ENCODE measurements at places on chromosomes 5 and 9.
A peak's percentile ranks its signal among the peaks of the same experiment; 100 is the strongest.

GRCh38 chr9:87675906-87676515, 49.9 kb upstream of the CTSL start:
- no peak for DNase-seq

GRCh38 chr5:44246986-44247385, 142.2 kb downstream of the FGF10 start:
- no peak for DNase-seq

- DNase-seq, result no peak
Measured at GRCh38 chr5:13108265-13108664, 836.2 kb downstream of the DNAH5 start.

GRCh38 chr5:130462516-130462915, 558.3 kb downstream of the CHSY3 start:
- no peak for DNase-seq

DNA sequence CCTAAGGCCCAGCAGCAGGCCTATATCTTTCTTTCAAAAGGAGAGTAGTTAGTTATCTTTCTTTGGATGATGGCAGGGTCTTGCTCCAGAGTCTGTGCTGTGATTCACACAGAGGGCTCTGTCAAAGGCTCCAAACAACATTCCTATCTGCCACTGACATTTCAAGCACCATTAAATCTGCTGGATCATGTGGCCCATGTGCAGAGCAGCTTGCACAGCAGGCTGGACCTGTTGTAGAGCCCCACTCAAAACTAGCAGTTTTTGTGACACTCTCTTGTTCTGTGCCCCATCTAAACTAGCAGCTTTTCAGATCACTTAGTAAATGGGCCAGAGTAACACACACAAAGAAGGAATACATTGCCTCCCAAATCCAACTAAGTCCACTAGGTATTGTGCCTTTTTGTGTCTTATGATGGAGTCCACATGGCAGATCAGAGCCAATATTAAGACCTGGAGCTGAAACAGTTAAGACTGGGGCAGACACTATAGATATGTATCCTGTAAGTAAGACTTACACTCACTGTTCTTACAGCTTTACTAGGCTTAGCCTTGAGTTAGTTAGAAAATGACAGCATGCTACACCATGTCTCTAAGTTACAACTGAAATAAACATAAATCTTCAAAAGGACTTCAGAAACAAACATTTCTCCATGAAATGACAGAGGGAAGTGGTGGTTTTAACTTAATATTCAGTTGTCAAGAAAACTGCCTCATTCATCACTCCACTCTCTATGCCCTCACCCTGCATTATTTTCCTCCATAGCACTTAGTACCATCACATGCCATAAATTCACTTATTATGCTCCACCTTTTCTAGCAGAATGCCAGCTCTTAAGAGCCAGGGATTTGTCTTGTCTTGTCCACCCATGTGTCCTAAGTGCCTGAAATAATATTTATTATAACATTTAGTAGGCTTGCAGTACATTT, 400.9 kb downstream of the RAB3C start:
- peak; percentile 36 for DNase-seq

DNA sequence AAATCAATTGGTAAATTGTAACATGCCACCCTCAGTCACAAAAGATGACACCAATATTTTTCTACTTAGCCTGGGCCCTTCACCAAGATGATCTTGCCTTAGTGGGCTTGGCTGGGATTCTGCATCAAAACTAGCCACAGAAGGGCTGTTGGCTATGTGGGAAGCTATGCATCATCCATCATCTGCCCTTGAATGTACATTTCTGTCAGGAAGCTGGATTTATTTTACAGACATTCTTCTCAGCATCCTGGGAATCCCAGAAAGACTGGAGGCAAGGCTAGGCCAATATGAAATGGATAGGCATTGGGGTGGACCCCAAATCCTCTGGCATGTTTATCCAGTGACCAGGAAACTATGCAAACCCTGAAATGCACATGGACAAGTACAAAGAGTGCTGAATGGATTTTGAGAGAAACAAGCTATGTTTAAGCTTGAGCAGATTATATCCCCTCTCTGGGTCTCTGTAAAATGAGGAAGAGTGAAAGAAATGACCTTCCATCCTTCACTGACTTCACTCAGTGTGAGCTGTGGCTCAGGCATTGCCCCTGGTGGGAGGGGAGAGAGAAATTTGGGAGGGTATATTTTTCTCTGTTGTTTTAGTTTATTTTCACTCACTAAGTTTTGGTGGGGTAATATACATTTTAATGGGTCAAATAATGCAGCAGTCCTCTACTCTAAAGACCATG, 283.6 kb downstream of the EBF1 start:
- no peak for DNase-seq

GRCh38 chr5:133820507-133820906, 147.9 kb downstream of the C5orf15 start:
- DNase-seq, result no peak

DNA sequence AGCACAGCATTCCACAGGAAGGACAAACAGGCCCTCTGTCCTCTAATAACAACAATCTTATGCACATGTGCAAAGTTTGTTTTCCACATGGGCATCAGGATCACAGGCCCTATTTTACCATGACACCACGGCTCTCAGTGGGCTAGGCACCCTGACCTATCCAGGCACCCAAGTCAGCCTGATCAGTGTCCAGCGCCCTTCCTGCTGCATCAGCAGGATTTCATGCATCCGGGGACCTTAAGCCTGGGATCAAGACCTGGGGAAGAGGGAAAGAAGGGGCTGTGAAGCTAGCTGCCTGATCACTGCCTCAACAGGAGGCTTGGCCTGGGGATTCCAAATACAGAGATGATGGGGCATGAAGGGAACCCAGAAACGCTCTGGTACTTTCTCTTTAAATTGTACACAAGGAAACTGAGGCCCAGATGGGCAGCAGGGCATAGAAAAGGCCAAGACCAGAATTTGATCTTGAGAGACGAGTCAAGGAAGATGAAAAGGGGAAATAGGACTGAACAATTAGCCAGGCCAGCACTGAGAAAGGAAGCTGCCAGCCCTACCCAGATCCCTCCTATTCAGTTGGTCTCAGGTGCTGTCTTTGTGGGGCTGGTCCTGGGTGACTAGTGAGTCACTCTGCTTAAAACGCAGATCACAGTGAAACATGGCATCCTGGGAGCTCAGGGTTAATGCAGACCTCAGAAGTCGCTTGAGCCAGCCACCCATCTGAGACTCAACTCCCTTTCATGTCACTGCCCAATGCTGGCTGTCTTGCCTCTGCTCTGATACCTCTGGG, 57.9 kb downstream of the SHB start:
- no peak for DNase-seq

- peak; percentile 40 for DNase-seq
Measured at GRCh38 chr5:126519637-126520592, 75.1 kb downstream of the ALDH7A1 start.

DNA sequence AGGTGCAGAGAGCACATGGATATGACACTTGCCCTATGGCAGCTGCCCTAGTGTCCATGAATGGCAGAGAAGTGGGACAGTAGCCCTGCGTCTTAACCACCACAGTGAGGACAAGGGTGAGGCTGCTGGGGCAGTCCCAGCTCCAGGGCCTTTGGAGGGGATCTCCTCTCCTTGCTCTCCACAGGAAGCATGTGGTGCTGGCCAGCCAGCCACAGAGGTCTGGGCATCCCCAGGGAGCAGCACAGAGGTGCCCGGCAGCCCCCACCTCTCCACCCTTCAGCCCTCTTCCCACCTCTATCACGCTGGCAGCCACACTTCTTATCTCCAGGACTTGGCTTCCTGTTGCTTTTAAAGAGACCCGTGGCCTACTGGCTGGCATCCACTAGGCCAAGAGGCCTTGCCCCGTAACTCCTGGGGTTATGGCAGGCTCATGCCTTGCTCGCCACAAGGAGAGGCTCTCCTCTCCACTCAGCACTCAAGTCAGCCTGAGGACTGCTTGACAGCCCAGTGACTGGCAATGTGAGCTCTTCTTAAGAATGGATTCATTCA, 21.9 kb downstream of the CSF2 start:
- DNase-seq, result no peak

GRCh38 chr9:129555512-129556215, 65.2 kb downstream of the C9orf50 start:
- no peak for DNase-seq

GRCh38 chr9:78753039-78753438, 456.1 kb downstream of the PSAT1 start:
- no peak for DNase-seq

- DNase-seq, result no peak
Measured at GRCh38 chr9:125995006-125995405, 247.8 kb downstream of the PBX3 start.

- DNase-seq, result no peak
Measured at GRCh38 chr5:116076496-116076895, 8.3 kb upstream of the COMMD10 start.

GRCh38 chr9:117414906-117415331, at the start of gene ASTN2:
ASTN2 (minus strand) TSS chr9:117415057; CDS start chr9:117414938, 119 bp downstream.
- DNase-seq, result no peak

DNA sequence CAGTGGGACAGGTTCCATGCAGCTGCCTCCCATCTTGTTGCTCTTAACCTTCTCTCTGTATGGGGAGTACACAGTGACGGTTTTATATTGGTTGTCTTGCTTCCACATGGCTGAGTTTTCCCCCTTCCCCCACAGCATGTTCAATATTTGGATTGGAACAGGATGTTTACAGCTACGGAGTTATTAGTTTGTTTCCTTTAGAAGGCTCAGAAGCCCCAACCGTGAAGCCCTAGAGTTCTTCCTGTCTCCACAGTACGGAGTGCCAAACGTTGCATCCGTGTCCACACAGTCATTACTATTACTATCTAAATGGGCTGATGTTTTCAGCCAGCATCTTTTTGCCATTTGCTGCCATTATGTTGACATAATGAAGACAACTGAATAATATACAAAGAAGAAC, 277.5 kb downstream of the MARCHF11 start:
- no peak for DNase-seq

GRCh38 chr9:128024761-128025308, 42.3 kb downstream of the NAIF1 start:
- DNase-seq, result no peak

All from right renal pelvis (tissue), 4 donors.